ENCODE measurements at places on chromosomes 2 and 18. TPM values are rescaled to one million over a fixed set of nuclear protein-coding genes. Genes with fewer than 3 reads are reported as not detected.

EDAR gene
- total RNA-seq, result not detected

FAM237A gene
- total RNA-seq, result not detected

SLC8A1 gene
- 76.4 TPM for total RNA-seq

COLEC11 gene
- total RNA-seq, result not detected

- peaks cover 5% of the 10 kb centered on the region for H3K27me3 ChIP-seq
- no peak overlapping the region for H3K4me3 ChIP-seq
Measured at GRCh38 chr2:20509770-20510490, 63.1 kb downstream of the RHOB start.

- peaks cover 20% of the 10 kb centered on the region for H3K4me1 ChIP-seq
- H3K27ac ChIP-seq, result no peak overlapping the region
- no peaks in the 10 kb centered on the region for H3K36me3 ChIP-seq
- DNase-seq, result peak; percentile 53
- peaks cover 12% of the 10 kb centered on the region for H3K27me3 ChIP-seq
Measured at GRCh38 chr2:204260162-204260877, 285.0 kb upstream of the PARD3B start.

DNA sequence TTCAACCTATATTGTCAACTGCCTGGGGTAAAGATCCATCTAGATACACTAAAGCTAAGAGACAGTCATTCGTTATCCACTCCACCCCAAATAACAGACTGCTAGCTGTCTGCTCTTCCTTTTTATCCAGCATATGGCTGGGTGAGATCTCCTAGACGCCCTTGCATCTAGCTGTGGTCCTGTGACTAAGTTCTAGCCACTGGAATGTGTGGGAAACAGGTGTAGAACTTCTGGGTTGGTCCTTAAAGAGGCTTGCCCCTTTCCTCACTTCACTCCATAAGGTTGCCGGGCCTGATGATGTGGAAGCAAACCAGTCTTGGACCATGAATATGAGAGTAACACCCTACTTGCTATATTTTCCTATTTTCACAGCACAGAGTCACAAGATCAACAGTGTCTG lies 3.2 kb downstream of the COA5 start:
- no peak overlapping the region for H3K4me3 ChIP-seq
- no peak for DNase-seq
- peaks cover 23% of the 10 kb centered on the region for H3K36me3 ChIP-seq

DNA sequence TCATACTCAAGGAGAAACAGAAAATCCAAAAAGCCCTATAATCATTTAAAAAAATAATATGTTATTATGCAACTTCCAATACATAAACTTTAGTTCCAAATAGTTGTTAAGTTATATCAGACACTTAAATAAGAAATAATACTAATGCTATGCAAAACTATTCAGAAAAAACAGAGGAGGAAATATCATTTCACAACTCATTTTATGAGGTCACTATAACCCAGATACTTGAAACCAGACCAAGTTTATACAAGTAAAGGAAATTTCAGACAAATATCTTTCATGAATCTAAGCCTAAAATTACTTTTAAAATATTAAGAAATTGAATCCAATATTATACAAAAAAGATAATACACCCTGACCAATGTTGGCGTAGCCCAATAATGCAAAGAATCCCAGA lies 260.8 kb downstream of the CD226 start:
- no peaks in the 10 kb centered on the region for H3K36me3 ChIP-seq
- peaks cover 1% of the 10 kb centered on the region for H3K27me3 ChIP-seq
- H3K4me1 ChIP-seq, result no peaks in the 10 kb centered on the region
- no peak for DNase-seq

GRCh38 chr2:127104881-127105655 lies 1.9 kb downstream of the BIN1 start:
- no peak for DNase-seq
- peaks cover 5% of the 10 kb centered on the region for H3K27me3 ChIP-seq
- no peaks in the 10 kb centered on the region for H3K36me3 ChIP-seq
- H3K4me1 ChIP-seq, result peaks cover 31% of the 10 kb centered on the region
- H3K27ac ChIP-seq, result peak overlapping the region; percentile 24

DNA sequence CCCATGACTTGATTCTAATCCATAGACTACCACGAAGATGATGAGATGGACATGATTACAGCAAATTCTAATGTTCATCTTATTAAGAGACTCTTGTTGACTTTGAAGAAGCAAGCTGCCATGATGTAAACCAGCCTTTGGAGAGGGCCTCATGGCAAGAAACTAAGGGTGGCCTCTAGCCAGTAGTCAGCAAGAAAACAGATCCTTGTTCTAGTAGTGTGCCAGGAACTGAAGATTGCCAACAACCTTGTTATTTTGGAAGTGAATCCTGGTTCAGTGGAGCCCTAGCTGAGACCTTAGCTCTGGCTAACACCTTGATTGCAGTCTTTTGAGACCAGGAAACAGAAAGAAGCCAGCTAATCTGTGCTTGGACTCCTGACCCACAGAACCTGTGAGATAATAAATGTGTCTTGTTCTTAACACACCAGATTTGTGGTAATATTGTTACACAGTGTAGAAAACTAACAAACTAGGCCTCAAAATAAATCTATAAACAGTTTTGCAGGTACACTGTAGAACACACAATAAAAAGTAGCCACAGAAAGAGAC lies 10.0 kb downstream of the PHOSPHO2 start:
- no peaks in the 10 kb centered on the region for H3K27me3 ChIP-seq
- no peak overlapping the region for H3K4me3 ChIP-seq
- DNase-seq, result no peak
- H3K4me1 ChIP-seq, result no peaks in the 10 kb centered on the region

- DNase-seq, result no peak
- peaks cover 10% of the 10 kb centered on the region for H3K4me1 ChIP-seq
- no peaks in the 10 kb centered on the region for H3K36me3 ChIP-seq
- H3K27ac ChIP-seq, result no peak overlapping the region
Measured at GRCh38 chr18:45236676-45237075, 378.6 kb upstream of the SLC14A2 start.

DNA sequence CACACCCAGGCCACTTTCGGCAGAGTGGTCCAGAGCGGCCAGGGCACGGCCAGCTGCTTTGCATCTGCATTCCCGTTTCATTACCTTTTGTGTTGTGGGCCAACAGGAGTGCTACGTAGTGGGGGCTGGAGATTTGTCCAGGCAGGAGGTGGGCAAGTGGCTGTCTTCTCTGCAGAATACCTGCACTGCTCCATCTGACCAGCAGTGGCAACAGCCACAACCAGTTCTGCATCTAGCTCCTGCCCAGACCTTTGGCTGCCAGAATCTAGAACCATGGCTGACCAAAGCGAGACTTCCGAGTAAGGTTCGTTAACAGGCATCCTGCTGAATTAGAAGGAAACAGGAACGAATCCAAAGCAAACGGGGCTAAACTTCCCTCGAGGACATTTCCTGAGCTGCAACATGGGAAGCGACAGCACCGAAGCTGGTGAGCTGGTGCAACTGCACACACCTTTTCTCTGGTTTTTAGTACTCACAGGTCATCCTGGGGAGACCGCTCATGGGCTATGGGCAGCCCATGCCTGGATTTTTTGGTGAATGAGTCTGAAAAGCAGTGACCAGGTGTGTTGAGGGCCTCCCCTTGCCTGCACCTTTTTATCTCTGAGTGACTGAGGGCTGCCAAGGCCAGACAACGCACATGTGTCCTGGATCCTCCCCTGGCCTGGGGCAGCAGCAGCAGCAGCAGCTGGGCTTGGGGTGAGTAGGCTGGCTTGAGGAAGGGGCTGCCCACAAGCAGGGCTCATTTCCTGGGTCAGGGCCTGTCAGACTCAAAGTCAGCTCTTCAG lies 10.5 kb downstream of the GDF7 start:
- H3K27me3 ChIP-seq, result peaks cover 5% of the 10 kb centered on the region
- no peak overlapping the region for H3K27ac ChIP-seq
- peaks cover 17% of the 10 kb centered on the region for H3K4me1 ChIP-seq

- DNase-seq, result no peak
- no peak overlapping the region for H3K4me3 ChIP-seq
- peaks cover 45% of the 10 kb centered on the region for H3K4me1 ChIP-seq
- no peak overlapping the region for H3K27ac ChIP-seq
- H3K27me3 ChIP-seq, result no peaks in the 10 kb centered on the region
Measured at GRCh38 chr2:144708626-144709025, 188.7 kb upstream of the ZEB2 start.
